Stimulated activated naive B cell treated with anti-CD40 and anti-IgM and Interleukin-4, amounts not matched to agents 10 μg/mL and 1 μg/mL and 100 μg/mL, for 72 hours (primary cell): ENCODE measurements at places on chromosomes 4 and X.

- no peaks in the 10 kb centered on the region for H3K27me3 ChIP-seq
- H3K27ac ChIP-seq, result no peak overlapping the region
- no peaks in the 10 kb centered on the region for H3K36me3 ChIP-seq
- no peaks in the 10 kb centered on the region for H3K4me1 ChIP-seq
These were observed 72.1 kb upstream of the MAMLD1 start for GRCh38 chrX:150291014-150291413.

DNA sequence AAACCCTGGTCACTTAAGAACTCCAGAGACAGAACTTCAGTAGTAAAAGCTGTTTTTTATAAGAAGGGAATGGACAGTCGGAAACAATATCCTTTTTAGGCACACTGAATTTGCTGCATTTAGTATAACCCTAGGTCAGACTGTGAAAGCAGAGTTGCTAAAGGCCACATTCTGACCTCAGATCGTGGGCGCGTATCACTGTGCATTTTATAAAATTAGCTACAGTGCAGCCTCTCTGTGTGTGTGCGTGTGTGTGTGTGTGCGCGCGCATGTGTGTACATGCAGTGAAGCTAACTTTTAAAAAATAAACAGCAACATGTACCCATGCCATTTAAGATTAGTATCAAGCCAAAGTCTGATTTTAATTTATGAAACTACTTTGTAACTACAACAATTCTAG, 8.0 kb downstream of the ZNF827 start:
- no peaks in the 10 kb centered on the region for H3K27me3 ChIP-seq
- no peak for DNase-seq
- peaks cover 34% of the 10 kb centered on the region for H3K4me1 ChIP-seq

DNA sequence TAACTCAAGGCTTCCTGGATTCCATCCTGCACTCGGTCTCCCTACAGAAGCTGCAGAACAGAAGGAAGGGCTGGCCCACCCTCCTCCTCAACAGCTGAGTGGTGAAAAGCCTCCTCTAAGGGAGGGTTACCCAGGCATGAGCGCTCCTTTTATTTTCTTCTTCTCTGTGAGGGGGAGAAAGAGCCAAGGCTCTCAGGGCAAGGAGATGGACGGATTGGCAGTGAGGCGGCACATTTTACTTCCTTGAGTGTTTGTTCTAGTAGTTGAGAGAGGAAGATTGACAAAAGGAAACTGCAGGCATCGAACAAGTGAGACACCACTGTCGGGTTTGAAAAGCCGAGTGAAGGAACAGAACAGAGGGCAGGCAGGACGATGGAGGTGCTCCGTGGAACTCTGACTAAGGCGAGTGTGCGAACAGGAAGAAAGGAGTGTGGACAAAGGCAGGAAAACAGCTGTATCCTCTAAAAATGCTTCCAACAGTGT, 38.4 kb upstream of the STS start:
- H3K4me3 ChIP-seq, result peak overlapping the region; percentile 88
- H3K4me1 ChIP-seq, result peaks cover 31% of the 10 kb centered on the region
- no peak for DNase-seq

- H3K27me3 ChIP-seq, result no peaks in the 10 kb centered on the region
- H3K36me3 ChIP-seq, result no peaks in the 10 kb centered on the region
- no peak overlapping the region for H3K27ac ChIP-seq
- no peak overlapping the region for H3K4me3 ChIP-seq
These were observed 92.7 kb upstream of the ARX start for GRCh38 chrX:25108481-25108880.

DNA sequence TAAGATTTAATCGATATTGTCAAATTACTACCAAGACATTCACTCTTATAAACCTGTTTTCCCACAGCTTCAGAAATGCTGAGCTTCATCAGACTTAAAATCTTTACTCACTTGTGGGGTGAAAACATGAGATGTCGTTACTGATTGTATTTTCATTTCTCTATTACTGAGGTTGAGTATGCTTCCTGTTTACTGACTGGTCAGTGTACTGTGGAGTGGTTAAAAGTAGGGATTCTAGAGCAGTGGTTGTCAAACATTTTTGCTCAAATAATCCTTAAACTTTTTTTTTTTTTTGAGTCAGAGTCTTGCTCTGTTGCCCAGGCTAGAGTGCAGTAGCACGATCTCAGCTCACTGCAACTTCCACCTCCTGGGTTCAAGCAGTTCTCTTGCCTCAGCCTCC, 50.3 kb downstream of the NSUN7 start:
- no peaks in the 10 kb centered on the region for H3K36me3 ChIP-seq
- no peaks in the 10 kb centered on the region for H3K27me3 ChIP-seq
- DNase-seq, result no peak
- H3K4me1 ChIP-seq, result no peaks in the 10 kb centered on the region

DNA sequence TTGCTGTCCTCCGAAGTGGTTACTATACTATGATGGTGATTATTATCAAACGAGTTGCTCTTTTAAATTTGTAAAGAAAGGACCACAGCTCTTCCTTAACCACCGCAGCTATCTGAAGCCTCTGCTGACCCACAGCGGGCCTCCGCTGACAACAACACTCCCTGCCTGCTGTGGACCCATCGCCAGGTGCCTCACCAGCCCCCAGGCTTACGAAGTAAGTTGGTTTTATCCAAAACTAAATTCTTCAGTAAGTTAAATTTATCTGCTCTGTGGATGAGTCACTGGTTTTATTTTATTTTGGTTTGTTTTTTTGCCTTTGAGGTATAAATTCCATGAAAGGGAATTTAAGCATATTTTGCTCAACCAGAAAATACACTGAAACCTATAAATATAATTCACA, 54.7 kb downstream of the SLC9A6 start:
- H3K4me1 ChIP-seq, result no peaks in the 10 kb centered on the region
- no peak overlapping the region for H3K4me3 ChIP-seq
- H3K27me3 ChIP-seq, result no peaks in the 10 kb centered on the region

- no peak overlapping the region for H3K27ac ChIP-seq
- no peaks in the 10 kb centered on the region for H3K27me3 ChIP-seq
- no peaks in the 10 kb centered on the region for H3K36me3 ChIP-seq
- H3K4me3 ChIP-seq, result no peak overlapping the region
- no peaks in the 10 kb centered on the region for H3K4me1 ChIP-seq
These were observed 227.3 kb upstream of the TENM3 start for GRCh38 chr4:182015893-182016292.

DNA sequence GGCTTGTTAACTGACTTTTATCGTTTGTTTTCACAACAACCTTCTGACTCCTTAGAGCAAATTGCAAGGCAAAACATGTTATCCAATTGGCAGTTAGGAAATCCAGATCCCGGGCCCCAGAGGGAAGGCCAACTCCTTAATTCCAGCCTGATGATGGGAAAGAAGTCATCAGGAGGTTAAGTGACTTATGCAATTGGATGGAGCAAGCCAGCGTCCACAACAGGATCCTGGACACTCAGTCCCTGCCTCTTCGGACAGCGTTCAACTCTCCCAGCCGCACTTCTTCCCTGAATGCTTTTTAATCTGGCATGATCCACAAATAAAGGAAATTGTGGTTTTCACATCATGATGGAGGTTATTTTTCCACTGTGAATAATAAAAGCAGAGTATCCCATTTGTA, 310.1 kb downstream of the RAB28 start:
- H3K36me3 ChIP-seq, result no peaks in the 10 kb centered on the region
- no peaks in the 10 kb centered on the region for H3K4me1 ChIP-seq
- no peaks in the 10 kb centered on the region for H3K27me3 ChIP-seq
- no peak for DNase-seq
- H3K27ac ChIP-seq, result no peak overlapping the region

- no peak overlapping the region for H3K27ac ChIP-seq
- H3K4me3 ChIP-seq, result no peak overlapping the region
- no peak for DNase-seq
These were observed 372.6 kb downstream of the FBXO8 start for GRCh38 chr4:173910891-173911290.

DNA sequence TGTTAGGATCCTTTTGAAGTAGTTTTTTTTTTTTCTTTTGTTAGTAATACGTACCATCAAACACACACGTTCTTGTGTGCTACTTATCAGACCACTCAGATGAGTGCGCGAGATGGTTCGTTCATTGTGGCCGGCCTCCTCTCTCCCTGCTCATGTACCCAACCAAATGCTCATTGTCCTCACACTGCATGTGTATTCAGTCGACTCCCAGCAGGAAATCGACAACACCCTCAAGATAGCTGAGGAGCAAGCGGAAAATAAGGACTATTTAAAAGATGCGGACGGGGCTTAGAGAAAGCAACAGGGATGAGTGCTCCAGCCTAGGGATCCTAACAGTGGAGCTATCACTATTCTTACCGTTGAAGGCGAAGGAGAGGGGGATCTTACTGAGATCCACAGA, 72.9 kb upstream of the GUCY1A1 start:
- no peaks in the 10 kb centered on the region for H3K4me1 ChIP-seq
- H3K27ac ChIP-seq, result no peak overlapping the region
- DNase-seq, result no peak
- no peaks in the 10 kb centered on the region for H3K36me3 ChIP-seq
- no peaks in the 10 kb centered on the region for H3K27me3 ChIP-seq
- no peak overlapping the region for H3K4me3 ChIP-seq

DNA sequence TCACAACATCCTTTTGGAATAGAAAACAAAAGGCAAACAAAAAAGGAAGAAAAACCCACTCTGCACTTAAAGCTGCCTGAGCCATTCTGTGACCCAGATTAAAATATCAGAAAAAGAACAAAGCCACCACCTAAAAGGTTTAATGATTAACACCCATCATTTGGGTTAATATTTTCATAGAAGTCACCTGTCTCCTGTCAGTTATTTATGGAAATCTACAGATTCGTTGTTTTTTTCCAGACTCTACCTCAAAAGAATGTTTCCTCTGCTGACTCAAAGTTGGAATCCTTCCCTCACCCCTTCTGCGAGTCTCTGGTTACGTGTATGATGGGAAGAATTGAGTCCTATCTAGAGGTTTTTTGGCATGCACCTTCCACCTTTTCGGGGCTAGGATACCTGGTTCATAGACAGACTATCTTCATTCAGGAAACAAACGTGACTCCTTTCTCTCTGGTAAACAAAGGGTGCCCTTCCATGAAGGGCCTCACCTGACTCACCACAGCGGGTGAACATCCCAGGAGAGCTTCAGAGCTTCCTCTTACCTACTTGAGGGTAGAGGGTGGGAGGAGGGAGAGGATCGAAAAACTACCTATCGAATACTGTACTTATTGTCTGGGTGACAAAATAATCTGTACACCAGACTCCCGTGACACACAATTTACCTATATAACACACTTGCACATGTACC, 19.6 kb upstream of the CA5B start:
- H3K27ac ChIP-seq, result peak overlapping the region; percentile 42
- H3K27me3 ChIP-seq, result no peaks in the 10 kb centered on the region
- DNase-seq, result no peak
